ENCODE measurements at places on chromosomes 1 and 21.

DNA sequence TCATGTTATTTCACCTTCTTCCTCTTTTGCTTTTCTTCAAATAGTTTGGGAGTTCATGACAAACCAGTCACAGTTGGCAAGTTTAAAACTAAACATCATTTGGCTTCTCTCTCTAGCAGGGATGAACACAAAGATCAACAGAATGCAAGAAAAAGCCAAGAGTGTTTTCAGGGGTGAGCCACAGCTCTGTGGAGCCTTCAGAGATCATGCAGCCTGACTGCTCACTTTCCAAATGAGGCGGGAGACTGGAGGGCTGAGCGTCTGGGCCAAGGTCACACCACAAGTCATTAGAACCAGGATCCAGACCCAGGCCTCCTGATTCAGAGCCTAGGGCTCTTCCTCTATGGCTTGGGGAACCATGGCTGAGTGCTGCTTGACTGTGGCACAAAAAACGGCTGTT, 2.7 kb downstream of the DPT start:
- no peak for DNase-seq

DNA sequence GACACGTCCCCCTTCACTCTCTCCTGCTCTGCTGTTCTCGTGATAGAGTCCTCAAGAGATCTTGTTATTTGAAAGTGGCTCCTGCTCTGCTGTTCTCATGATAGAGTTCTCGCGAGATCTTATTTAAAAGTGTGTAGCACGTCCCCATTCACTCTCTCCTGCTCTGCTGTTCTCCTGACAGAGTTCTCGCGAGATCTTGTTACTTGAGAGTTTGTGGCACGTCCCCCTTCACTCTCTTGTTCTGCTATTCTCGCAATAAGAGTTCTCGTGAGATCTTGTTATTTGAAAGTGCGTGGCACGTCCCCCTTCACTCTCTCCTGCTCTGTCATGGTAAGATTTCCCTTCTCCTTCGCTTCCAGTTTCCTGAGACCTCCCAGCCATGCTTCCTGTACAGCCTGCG, 47.9 kb downstream of the SMYD3 start:
- no peak for DNase-seq

DNA sequence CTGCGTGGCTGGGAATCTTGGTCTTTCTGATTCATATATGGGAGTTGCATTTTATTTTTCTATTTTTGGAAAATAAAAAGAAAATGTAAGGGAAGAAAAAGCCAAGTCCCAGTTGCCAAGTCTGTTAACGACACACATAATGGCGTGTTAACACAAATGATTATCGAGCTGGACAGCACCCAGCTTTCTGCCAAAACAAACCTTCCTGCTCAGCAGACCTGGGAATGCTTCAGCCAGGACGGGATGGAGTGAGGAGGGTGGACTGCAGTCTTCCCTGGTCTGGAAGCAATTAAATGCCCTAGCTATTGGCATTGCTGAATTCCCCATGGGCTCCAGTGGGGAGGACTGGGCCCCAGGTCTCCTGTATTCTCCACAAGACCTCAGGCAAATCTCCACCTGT, 184.2 kb upstream of the USP24 start:
- DNase-seq: no peak

GRCh38 chr1:154839691-154840090, 30.4 kb downstream of the KCNN3 start:
- DNase-seq: no peak

GRCh38 chr1:86154571-86155050, 2.0 kb downstream of the COL24A1 start:
- no peak for DNase-seq

- DNase-seq: no peak
Measured at GRCh38 chr1:220421508-220421907, 106.4 kb upstream of the MARK1 start.

GRCh38 chr1:216833509-216833908, 110.3 kb upstream of the ESRRG start:
- DNase-seq: no peak

GRCh38 chr1:41493117-41493536, 8.6 kb upstream of the EDN2 start:
- DNase-seq: no peak

DNA sequence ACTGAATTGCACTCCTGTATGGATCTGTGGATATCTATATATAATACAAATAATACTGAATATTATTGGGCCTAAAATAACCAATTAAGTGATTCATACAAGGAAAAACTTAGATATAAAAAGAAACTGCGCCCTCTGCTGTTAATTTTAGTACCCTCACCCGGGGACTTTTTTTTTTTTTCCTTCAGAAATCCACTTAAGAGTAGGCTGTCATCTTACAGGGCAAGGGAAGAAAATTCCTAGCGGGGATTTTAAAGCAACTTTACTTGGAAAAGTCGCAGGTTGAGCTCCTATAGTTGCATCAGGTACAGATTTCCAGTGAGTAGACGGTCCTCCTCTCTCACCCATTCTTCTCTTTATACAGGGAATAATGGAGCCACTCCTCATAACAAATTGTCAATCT, 1.3 kb downstream of the NTNG1 start:
- DNase-seq: no peak

GRCh38 chr1:245046315-245046714, 108.5 kb upstream of the KIF26B start:
- no peak for DNase-seq

DNA sequence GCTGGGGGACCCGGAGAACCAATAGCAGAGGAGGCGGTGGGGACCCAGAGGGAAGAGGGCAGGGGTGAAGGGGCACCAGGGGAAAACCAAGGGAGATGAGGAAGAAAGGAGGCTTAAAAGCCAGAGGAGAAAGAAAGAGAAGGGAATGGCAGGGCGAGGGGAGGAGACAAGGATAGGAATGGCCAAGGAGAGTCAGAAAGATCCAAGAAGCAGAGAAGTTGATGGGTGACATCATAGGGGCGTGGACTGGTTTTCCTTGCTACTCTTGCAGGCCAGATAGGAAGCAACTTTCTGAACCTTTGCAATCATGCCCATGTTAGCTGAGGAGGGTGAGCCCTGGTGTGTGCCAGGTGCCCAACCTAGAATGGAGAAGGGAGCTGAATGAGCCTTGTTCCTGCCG, 5.4 kb downstream of the NPR1 start:
- DNase-seq: no peak

DNA sequence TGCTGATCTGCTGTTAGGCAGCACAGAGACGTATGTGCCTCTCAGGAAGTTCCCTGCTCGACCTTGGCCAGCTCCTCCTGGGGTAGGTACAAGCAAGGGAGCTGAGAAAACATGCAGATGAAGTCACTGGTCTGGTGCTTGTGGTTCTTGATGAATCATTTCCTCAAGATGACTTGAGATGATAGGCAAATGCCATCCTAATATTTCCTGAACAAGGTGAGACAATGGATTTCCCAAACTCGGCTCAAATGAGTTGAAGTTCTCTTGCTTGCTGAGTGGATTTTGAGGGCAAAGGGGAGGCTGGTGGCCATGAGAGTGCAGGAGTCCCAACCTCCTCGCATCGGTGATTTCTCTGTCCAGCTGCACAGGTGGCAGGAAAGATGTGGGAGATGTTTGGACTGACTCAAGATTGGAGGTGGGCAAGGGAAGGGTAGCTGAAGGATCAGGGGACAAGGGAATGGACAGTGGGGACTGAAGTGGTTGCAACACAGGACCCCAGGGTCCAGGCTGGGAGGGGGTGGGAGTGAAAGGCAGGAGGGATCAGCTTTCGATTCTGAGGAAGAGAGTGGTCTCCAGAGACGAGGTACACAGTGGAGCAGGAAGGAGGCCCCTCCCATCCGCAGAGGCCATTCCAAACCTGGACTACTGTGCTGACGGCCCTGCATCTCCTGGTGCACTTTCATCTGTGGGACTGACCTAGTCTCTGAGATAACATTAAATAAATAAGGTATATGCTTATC, 63.9 kb downstream of the CAPN2 start:
- DNase-seq: peak; percentile 23
